ENCODE measurements at places on chromosomes 2 and 18.

- DNase-seq = no peak
These were observed 5.4 kb upstream of the GPBAR1 start for GRCh38 chr2:218255446-218255845.

GRCh38 chr2:201070948-201071478, 458 bp downstream of the HYCC2 start:
- DNase-seq = no peak

GRCh38 chr2:19887510-19887909, 14.3 kb downstream of the TTC32 start:
- no peak for DNase-seq

DNA sequence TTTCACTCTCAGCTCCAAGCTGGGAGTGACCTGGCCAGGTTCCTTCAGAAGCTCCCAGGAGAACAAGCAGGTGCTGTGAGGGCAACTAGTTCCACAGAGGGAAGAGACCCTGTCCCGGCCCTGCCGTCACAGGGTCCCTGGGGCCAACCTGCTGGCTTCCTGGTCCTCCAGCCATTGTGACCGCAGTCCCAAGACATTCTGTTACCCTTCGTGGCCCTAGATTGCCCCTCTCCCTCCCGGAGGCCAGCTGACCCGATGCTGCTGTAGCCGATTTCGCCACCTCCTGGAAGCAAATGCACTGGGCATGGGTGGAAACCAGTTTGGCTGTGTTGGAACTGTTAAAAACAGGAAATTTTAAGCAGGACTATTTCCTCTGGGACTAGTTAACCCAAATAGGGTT, 55.4 kb downstream of the EPAS1 start:
- DNase-seq = no peak

- DNase-seq = no peak
These were observed 8.1 kb downstream of the NABP1 start for GRCh38 chr2:191686066-191686465.

DNA sequence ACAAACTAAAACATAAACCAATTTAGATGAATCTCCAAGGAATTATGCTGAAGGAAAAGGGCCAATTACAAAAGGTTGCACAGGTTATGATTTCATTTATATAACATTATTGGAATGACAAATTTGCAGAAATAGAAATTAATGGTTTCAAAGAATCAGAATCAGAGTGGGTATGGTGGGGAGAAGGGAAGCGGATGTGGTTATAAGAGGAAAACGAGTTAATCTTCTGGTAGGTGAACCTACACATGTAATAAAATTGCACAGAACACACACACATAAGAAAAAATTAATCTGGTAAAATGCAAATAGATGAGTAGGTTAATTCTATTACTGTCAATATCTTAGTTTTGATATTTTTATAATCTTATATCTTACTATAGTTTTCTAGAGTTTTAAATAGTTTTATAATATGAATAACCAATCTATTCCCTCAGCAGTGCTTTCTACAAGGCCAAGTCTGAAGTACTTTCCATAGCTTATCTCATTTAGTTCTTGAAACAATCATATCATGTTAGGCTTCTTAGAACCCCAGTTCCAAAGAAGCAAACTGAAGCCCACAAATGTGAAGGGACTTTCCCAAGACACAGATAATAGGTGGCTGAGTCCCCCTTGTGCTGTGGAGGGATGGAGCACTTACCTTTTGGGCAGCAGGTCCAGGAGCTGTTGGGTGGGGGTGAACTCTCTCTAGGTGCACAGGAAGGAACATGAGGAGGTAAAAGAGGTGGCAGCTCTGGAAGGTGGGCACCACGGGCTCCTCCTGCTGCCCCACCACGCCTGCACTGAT, 31.5 kb downstream of the ZNF519 start:
- DNase-seq = no peak

- no peak for DNase-seq
These were observed 35.8 kb upstream of the METTL21A start for GRCh38 chr2:207660994-207661393.

DNA sequence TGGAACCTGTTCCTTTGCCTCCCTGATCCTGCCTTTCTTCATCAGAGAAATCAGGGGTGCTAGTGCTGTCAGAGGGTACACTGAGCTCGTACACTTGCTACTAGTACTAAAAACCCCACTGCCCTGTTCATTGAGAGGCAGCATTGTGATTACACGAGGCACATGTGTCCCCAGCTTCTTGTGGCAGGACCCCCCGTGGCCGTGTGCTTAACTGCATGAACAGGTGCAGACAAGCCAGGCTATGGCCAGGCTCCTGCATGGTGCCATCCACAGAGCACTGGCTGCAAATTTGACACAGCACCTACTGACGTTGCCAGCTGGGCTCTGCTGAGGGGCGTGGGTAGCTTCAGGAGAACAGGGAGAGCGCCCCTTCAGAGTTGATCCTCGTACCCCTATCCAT, 248.4 kb downstream of the GLI2 start:
- DNase-seq = no peak

GRCh38 chr18:3689091-3689490, 239.1 kb downstream of the TGIF1 start:
- no peak for DNase-seq

DNA sequence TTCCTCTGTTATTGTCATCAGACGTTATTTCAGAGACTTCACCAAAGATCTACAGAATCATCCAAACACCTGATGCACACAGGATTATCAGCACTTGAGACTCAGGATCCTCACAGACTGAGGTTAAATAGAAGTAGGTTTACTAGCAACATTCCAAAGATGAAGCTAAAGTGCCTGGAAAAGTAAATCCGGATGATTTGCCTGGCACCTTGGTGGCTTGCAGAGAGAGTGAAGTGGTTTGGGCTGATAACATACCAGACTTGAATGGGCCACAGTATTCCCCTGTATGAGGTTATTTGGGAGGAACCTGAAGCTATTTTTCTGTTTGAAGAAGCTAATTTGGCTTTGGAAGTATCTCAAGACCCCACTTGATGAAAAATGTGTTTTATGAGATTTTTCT, 51.0 kb downstream of the OXER1 start:
- no peak for DNase-seq

GRCh38 chr2:17536416-17536815, 4.1 kb upstream of the VSNL1 start:
- DNase-seq = no peak

DNA sequence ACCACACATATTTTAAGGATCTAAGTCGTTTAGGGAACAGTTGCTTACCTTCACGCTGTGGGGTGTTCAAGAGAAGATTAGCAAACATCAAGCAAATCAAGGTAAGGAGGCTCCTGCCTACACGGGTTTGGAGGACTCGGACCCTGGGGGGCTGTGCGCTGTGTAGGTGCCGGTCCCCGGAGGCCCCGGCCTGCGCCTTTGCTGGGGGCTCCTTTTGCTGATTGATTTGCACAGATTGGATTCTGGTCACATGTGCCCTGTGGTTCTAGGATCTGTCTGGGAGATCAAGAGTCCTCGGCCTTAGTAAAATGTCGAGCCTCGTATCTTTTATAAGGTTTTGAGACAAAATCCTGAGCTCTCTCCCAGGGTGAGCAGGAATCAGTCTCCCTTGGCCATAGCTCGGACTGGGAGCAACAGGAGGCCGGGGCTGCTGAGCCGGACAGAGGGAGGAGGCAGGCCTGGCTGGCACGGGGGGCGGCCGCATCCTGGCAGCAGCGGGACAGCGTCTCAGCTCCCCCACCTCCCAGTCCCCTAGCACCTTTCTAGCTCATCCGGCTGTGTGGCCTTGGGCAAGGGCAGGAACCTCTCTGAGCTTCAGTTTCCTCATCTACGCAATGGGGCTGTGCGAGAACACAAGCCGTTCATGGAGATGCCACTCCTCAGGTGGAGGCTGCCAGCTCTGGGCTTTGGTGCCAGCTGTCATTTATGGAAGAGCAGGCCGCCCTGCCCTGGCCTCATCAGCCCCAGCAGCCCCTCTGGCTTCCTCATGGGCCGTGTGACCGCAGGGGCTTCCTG, 147.2 kb downstream of the MBP start:
- DNase-seq = no peak

GRCh38 chr2:237294460-237294859, 119.5 kb downstream of the COL6A3 start:
- DNase-seq = no peak

DNA sequence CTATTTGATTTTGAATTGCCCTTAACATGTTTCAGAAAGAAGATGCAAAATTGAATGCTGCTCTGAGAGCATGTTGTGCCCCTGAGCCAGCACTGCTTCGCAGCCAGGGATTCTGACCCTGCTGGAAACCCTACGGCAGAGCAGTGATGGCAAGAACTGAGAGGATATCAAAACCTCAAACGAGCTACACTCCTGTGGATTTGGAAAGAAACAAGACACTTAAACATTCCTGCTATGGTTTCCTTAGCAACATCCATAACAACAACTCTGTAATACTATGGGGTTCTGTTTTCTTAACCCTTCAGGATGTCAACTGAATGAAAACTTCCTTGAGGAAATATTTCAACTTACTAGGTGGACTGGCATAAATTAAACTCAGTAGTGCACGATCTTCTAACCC, 649.1 kb downstream of the NYAP2 start:
- DNase-seq = no peak

- no peak for DNase-seq
These were observed 42.5 kb upstream of the ACAA2 start for GRCh38 chr18:49855711-49856415.

DNA sequence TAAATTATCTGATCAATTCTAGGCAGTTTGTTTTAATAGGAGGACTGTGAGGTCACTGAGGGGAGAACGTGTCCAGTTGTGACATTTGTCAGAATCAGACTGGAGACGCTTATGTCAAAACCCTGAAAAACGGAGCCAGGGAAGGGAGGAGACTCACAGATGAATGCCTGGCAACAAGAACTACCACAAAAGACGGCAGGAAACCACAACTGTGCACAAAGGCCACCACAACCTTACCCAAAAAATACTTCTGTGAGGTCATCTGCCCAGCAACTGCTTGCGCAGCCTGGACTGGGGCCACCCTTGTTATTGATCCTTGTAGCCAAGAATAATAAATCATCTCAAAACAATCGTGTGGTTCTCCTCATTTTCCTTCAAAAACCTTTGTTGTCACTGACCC, 173.0 kb upstream of the ALKAL2 start:
- DNase-seq = no peak

DNA sequence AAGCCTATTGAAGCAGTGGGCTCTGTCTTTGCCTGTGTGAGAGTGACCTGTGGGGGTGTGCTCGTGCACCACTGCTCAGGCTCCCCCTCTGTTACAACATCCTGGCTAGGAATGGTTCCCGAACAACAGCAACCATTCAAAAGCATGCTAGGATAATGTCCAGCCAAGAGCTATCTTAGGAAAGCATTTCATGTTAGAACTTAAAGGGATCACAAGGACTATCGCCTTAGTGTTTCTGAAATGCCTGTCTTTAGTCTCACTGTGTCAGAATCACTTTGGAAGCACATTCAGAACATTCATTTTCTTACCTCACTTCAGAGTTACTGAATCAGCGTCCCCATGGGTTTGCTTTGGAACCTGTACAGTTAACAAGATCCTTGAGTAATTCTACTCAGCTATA, 134.9 kb upstream of the DSEL start:
- DNase-seq = no peak

DNA sequence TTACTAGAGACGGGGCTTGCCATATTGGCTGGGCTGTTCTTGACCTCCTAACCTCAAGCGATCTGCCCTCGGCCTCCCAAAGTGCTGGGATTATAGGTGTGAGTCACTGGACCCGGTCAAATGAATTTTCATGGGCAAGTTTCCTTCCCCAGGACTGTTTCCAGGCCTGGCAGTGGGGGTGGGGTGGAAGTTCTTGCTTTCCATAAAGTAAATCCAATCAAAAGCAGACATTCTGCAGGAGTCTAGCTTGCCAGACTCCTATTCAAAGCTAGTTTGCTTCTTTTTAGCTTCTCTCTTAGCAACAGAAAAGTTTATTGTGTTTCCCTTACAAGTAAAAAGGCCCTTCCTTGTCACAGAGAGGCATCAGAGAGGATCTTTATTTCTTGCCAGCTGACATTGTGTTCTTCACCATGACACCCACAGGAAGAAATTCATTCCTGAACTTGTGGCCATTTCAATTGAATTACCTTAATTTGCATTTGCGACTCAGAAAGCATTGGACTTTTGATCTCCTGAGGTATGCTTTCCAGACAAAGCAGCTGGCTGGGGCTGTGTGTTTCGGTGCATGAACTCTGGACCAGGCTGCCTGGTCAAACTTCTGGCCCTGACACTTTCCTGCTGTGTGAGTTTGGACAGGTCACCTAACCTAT, 37.9 kb downstream of the LYPD1 start:
- no peak for DNase-seq

GRCh38 chr2:3659447-3660432, 1.7 kb downstream of the ALLC start:
- no peak for DNase-seq

- no peak for DNase-seq
These were observed 59.0 kb upstream of the LDLRAD4 start for GRCh38 chr18:13159579-13159978.

DNA sequence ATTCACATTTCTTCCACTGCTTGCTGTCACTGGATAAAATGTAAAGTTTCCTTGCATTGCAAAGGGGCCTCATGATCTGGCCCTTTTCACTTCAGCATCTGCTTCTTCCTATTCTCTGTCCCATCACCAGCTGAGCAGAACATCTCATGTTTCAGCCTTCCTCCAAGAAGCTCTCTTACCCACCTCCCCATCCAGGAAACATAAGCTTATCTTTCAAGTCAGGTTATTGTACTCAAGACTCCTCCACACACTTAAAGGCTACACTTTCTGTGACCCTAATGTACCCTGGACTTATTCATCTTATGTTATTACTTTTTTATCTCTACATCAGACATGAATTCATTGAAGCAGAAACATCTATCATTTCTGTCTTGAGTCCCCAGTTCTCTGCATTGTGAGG, 230.5 kb downstream of the PMAIP1 start:
- DNase-seq = no peak

- no peak for DNase-seq
These were observed 1.9 kb downstream of the MEX3C start for GRCh38 chr18:51195451-51196117.

Measured in activated CD4-positive, CD25-positive, alpha-beta regulatory T cell treated with anti-CD3 and anti-CD28 coated beads, Interleukin-2, amount 50 U/mL, for 16 hours (primary cell).